ENCODE measurements at places on chromosomes 13 and 19. TPM values are rescaled to one million over a fixed set of nuclear protein-coding genes. Genes with fewer than 3 reads are reported as not detected.

Gene ZNF761
- total RNA-seq: 10.3 TPM

Gene IZUMO4
- 6.6 TPM for total RNA-seq

Gene MISP3
- 1.5 TPM for total RNA-seq

Gene ZNF536
- total RNA-seq: not detected

Gene XPO4
- total RNA-seq: 23.7 TPM

Gene PSG11
- not detected for total RNA-seq

Gene CABP5
- not detected for total RNA-seq

Gene PGLYRP2
- not detected for total RNA-seq

Gene NMRK2
- total RNA-seq: not detected

All from mammary epithelial cell (primary cell).